ENCODE measurements at places on chromosomes 2 and 18. TPM values are rescaled to one million over a fixed set of nuclear protein-coding genes. Genes with fewer than 3 reads are reported as not detected.

Gene BMP10
- not detected for total RNA-seq

Gene USP37
- 33.2 TPM for total RNA-seq

Gene NXPH2
- 4.8 TPM for total RNA-seq

Gene ACVR1
- 18.3 TPM for total RNA-seq

Gene RBM44
- 1.4 TPM for total RNA-seq

Gene IL1RL2
- not detected for total RNA-seq

Gene CARF
- 5.1 TPM for total RNA-seq

Gene AMER3
- not detected for total RNA-seq

Gene GATA6
- 0.21 TPM for total RNA-seq

Gene TNFRSF11A
- total RNA-seq: 0.37 TPM

DNA sequence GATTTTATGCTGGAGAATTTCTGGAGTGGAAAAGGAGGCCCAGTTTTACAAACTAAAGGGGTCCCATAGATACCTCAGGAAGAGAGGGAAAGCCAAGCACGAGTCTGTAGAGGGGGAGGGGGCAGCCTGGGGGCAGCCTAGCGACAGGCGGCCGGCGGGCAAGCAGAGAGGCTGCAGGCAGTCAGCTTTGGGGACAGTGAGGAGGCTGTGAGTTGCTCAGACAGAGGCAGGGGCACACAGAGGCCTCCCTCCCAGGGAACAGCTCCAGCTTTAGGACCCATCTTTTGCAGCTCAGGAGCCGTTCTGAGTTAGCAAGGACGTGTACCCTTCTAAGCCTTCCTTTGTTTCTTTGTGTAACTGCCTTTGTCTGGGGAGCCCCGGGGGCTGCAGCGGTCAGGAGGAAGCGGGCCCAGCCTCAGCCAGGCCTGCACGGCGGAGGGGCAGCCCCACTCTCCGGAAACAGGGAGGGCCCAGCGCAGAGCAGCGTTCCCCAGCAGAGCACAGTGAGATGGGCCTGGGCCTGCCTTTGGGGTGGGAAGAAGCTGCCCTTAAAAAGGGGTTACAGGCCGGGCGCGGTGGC, 41.1 kb upstream of the RALBP1 start:
- no peak for DNase-seq

- no peak for DNase-seq
These were observed 231.1 kb downstream of the DYSF start for GRCh38 chr2:71684226-71685072.

DNA sequence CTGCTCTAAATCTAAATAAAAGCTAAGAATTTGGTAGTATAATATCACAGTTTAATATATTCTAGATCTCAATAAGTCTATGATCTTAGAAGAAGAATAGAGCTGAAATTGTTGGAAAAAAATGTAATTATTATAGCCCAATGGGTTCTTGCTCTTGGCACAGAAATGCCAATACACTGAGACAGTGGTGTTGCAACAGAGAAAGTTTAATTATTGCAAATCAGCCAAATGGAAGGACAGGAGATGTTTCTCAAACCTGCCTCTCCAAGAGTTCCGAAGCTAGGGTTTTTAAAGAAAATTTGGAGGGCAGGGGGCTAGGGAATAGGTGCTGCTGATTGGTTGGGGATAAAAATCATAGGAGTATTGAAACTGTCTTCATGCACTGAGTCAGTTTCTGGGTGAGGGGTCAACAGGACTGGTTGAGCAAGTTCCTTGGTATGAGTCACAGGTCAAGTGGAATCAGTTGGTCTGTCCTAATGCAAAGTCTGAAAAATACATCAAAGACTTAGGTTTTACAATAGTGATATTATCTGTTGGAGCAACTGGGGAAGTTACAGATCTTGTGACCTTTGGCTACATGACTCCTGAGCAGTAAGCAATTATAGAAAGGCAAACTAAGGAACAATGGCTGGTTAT, 228.6 kb downstream of the CD226 start:
- no peak for DNase-seq

DNA sequence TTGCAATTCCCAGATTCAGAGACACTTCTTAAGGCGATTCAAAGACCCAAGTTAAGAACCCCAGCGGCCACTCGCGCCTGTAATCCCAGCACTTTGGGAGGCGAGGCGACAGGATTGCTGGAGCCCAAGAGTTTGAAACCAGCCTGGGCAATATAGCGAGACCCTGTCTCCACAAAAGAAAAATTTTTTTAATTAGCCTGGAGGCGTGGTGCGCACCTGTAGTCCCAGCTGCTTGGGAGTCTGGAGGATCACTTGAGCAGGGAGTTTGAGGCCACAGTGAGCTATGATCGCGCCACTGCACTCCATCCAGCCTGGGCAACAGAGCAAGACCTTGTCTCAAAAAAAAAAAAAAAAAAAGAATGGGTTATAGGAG, 585 bp upstream of the ANAPC1 start:
- DNase-seq: no peak

DNA sequence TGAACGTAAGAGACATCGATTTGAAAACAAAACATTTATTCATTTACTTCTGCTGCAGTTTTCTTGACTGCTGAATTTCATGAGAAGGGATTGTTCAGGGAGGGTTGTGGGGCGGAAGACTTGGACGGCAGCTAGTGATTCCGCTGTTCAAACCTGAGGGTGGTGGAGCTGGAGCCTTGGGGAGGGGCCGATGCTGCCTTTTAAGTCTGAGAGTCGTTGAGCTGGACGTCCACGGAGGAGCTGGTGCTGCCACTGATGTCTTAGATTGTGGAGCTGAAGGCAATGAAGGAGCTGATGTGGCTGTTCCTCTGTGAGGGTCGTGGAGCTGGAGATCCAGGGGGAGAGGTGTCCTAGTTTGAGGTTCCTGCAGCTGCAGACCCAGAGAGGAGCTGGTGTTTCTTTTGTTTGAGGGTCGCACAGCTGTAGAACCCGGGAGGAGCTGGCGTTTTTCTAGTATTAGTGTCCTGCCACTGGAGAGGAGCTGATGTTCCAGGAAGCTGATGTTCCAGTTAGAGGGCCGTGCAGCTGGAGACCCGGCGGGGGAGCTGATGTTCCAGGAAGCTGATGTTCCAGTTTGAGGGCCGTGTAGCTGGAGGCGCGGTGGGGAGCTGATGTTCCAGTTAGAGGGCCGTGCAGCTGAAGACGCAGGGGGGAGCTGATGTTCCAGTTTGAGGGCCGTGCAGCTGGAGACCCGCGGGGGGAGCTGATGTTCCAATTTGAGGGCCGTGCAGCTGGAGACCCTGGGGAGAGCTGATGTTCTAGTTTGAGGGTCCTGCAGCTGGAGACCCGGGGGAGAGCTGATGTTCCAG, 150.9 kb downstream of the RTP5 start:
- DNase-seq: peak; percentile 81

- DNase-seq: no peak
These were observed 166.4 kb upstream of the EPB41L3 start for GRCh38 chr18:5710235-5710634.

DNA sequence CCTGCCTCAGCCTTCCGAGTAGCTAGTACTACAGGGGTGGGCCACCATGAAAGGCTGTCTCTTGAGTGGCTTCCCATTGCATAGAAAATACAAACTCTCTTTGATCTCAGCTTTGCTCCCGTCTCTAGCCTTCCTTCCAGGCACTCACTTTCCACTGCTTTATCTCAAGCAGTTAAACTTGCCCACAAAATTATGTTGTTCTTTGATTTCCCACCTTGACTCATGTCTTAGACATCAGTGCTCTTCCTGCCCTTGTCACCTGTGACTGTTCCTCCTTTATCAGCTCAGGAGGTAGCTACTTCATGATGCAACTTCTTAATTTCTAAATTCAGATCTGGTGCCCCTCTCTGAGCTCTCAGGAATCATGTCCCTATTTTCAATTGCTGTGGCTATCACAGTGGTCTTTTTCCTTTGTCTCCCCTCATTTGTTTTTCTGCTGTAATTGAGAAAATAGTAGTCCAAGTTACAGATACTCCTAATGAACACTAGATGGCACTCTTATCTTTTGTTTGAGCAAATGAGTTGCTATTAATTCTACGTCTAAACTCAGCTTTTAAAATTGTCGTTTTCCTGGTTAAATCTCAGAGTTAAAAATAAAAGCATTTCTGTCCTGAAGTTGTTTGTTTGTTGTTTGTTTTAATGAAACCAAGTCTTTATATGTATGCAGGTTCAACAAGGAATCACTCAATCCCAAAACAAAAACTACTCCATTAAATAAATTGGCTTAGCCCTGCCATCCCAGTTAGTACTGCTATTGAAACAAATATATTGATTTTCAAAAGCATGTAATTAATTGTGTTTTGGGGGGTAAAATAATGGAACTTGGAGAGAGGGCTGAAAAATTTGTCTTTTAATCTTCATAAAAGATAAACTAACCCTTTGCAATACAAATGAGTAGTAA, 46.9 kb upstream of the GREB1L start:
- DNase-seq: peak; percentile 59

DNA sequence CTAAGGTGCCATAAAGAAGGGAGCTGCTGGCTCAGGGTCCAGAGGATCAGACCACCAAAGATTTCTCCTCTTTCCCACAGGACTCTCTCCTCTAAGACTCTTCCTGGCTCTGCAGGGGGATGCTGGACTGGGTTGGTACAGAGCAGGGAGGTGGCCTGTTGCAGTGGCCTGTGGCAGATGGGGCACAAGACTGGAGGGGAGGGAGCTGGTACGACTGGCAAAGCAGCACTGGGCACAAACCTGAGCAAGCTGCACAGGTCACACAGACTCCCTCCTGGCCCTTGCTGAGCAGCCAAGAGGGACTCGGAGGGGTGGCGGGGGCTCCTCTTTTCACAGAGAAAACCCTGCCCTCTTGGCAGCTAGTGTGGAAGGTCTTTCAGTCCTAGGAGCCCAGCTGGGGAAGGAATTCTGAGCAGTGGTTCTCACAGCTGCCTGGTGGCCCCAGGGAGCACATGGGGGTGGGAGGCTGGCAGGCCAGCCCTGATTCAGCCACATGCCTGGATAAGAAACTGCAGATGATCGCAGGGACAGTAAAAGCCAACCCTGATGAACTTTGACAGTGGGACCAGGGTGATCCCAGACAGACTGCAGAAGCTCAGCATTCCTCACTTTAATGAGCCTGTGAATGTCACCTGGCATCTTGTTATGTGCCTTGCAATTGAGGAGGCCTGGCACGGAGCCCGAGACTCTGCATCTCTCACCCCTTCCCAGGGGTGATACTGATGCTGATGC, 32.5 kb upstream of the ACAA2 start:
- DNase-seq: no peak

DNA sequence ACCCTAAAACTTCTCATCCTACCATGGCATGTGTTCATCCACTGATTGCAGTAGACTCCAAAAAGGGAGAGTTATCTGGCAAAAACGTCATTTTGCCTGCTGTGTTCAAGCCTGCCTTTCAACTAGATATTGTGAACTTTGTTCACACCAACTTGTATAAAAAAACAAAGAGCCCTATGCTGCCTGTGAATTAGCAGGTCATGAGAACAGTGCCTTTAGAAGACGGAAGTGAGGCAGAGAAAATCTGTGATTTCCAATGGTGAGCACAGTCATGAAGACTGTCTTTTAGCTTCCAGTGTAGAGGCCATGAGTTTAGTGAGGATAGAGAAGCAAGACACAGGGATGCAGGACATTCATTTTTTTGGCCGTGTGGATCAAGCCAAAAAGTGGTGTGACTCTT, 103.6 kb upstream of the PGAP1 start:
- DNase-seq: no peak

GRCh38 chr18:63180971-63181376, 138.6 kb downstream of the BCL2 start:
- DNase-seq: no peak

- no peak for DNase-seq
These were observed 63.2 kb downstream of the PLCL1 start for GRCh38 chr2:197867624-197868023.

- DNase-seq: no peak
These were observed 46.2 kb upstream of the DNMT3A start for GRCh38 chr2:25387876-25388449.

- no peak for DNase-seq
These were observed 331.6 kb downstream of the TXNL1 start for GRCh38 chr18:56306797-56307196.

DNA sequence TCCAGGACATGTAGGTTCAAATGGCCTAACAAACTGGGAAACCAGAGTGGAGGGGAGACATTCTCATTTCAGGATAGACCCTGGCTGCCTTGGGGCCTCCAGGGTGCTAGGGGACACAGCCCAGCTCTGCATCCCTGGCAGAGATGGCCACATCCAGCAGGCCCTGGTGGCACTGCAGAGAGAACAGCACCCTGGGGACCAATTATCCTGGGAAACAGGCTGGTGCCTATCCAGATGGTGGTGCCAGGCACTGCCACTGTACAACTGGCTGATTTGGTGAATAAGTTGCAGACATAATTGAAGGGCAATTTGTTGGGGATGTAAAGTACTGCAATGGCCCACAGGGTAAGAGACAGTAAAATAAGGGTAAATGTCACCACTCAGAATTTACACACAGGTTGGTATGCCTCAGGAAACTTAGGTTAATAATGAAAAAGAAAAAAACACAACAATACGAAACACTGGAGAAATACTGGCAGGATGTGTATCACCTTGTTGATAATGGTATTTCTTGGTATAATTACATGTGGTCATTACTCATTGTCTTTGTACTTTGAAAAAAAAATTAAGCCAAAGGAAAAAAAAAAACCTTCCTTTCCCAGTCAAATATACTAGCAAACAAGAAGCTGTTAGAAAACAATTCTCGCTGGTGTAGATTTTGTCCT, 12.8 kb upstream of the SFTPB start:
- peak; percentile 38 for DNase-seq

DNA sequence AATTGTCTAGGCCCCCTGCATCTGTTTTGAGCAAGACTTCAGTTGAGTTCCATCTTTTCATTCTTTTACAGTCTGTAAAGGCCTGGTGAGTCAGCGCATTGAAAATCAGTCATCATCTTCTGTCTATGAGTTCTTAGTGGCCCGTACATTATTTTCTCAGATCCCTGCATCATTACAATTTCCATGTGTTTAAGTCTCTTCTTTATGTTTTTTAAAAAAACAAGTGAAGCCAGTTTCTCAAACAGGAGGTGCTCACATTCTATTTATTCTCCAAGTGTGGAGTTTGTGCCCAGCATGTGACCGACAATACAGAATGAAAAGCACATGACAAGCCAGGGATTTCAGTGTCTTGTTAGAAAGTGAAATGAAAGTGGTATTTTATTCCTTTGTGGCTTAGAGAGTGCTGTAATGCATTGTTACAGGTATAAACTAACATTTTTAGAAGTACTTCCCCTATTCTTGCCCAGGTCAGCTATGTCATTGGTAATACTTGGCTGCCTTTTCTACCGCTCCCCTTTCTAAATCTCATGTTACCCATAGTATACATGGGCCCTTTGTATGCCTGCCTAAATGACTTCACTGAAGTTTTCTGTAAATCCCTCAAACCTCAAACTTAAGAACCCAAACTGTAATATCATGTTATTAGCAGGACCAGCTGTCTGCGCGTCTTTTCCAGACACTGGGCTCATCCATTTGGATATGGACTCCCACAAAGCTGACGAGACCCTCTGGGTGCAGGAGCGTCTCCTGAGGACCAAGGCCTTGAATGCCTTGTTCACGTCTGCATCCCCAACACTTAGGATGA, 67.6 kb downstream of the FEZ2 start:
- DNase-seq: peak; percentile 64

- DNase-seq: no peak
These were observed 344.7 kb upstream of the FIGN start for GRCh38 chr2:164080486-164080885.

- no peak for DNase-seq
These were observed 125.7 kb downstream of the RBMS1 start for GRCh38 chr2:160367887-160368286.

GRCh38 chr2:222427646-222428301, 3.4 kb downstream of the SGPP2 start:
- no peak for DNase-seq
